RWPE2 (cell line): ENCODE measurements at places on chromosomes 4 and X.
A peak's percentile ranks its signal among the peaks of the same experiment; 100 is the strongest.

GRCh38 chrX:24259544-24260240 lies 54.2 kb downstream of the SUPT20HL2 start:
- H3K27ac ChIP-seq = no peak overlapping the region
- no peaks in the 10 kb centered on the region for H3K36me3 ChIP-seq
- H3K27me3 ChIP-seq = no peaks in the 10 kb centered on the region
- no peak for DNase-seq
- H3K4me3 ChIP-seq = no peak overlapping the region

GRCh38 chrX:135509885-135510284 lies 10.6 kb upstream of the INTS6L start:
- no peak for DNase-seq
- H3K4me1 ChIP-seq = peaks cover 2% of the 10 kb centered on the region
- no peaks in the 10 kb centered on the region for H3K27me3 ChIP-seq
- no peaks in the 10 kb centered on the region for H3K36me3 ChIP-seq

DNA sequence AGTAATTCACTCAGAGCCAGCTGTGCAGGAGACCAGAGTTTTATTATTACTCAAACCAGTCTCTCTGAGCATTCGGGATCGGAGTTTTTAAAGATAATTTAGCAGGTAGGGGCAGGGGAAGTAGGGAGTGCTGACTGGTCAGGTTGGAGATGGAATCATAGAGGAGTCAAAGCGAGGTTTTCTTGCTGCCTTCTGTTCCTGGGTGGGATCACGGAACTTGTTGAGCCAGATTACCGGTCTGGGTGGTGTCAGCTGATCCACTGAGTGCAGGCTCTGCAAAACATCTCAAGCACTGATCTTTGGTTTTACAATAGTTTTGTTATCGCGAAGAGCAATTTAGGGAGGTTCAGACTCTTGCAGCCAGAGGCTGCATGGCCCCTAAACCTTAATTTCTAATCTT lies 63.6 kb downstream of the TRIM2 start:
- no peaks in the 10 kb centered on the region for H3K36me3 ChIP-seq
- H3K4me1 ChIP-seq = no peaks in the 10 kb centered on the region
- no peak overlapping the region for H3K4me3 ChIP-seq
- no peak for DNase-seq
- H3K27ac ChIP-seq = no peak overlapping the region

- no peaks in the 10 kb centered on the region for H3K27me3 ChIP-seq
- H3K4me1 ChIP-seq = peaks cover 15% of the 10 kb centered on the region
- peak within 1 kb of the TSS; percentile 82 for H3K27ac ChIP-seq
- peak within 1 kb of the TSS; percentile 88 for H3K4me3 ChIP-seq
- peaks cover 33% of the 10 kb centered on the region for H3K36me3 ChIP-seq
- DNase-seq = peak; percentile 94
Measured at GRCh38 chr4:55395529-55396307, at the start of gene TMEM165. TSS of gene TMEM165 (plus strand) at chr4:55395957. CDS start at chr4:55396190, 233 bp downstream.

GRCh38 chr4:30619679-30620078 lies 100.5 kb upstream of the PCDH7 start:
- no peak for DNase-seq
- no peaks in the 10 kb centered on the region for H3K27me3 ChIP-seq
- H3K27ac ChIP-seq = no peak overlapping the region

DNA sequence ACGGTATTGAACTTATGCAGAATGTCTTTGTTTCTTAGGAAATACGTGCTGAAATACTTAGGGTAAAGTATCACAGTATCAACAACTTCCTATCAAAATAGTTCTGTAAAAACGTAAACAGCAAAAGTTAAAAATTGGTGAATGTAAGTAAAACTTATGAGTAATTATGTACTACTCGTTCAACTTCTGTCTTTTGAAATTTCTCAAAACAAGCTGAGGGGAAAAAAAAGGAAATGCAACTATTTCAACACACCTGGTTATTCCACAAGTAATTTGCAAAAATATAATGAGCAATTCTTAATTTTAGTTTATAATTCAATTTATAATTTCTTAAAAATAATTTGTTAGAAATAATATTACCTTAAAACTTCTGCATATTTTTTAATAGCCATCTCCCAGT lies 8.3 kb downstream of the PPID start:
- H3K27me3 ChIP-seq = no peaks in the 10 kb centered on the region
- no peak overlapping the region for H3K27ac ChIP-seq
- no peak overlapping the region for H3K4me3 ChIP-seq
- H3K36me3 ChIP-seq = peaks cover 99% of the 10 kb centered on the region

DNA sequence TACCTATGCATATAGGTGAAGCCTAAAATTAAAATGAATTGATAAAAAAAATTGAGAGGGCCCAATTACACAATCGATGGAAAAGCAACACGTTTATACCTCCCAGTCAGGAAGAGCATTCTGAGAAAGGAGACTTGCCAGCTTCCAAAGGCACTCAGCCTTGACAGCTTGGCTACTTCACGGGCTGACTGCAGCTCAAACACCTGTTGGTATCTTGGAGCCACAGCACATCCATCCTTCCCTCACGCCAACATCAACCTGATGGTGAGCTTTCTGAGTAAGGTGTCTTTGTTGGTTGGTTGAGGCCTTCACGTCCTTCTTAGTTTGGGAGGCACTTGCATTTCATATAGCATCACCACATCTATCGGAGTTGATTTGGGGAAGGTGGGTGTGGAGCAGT lies 598.9 kb upstream of the DIPK2B start:
- no peak overlapping the region for H3K4me3 ChIP-seq
- H3K27ac ChIP-seq = peak overlapping the region; percentile 88
- H3K36me3 ChIP-seq = peaks cover 46% of the 10 kb centered on the region
- peaks cover 40% of the 10 kb centered on the region for H3K4me1 ChIP-seq
- no peaks in the 10 kb centered on the region for H3K27me3 ChIP-seq

- no peaks in the 10 kb centered on the region for H3K4me1 ChIP-seq
- DNase-seq = no peak
- H3K27ac ChIP-seq = no peak overlapping the region
- H3K27me3 ChIP-seq = no peaks in the 10 kb centered on the region
- H3K36me3 ChIP-seq = no peaks in the 10 kb centered on the region
Measured at GRCh38 chr4:97279391-97279790, 863.9 kb downstream of the STPG2 start.

DNA sequence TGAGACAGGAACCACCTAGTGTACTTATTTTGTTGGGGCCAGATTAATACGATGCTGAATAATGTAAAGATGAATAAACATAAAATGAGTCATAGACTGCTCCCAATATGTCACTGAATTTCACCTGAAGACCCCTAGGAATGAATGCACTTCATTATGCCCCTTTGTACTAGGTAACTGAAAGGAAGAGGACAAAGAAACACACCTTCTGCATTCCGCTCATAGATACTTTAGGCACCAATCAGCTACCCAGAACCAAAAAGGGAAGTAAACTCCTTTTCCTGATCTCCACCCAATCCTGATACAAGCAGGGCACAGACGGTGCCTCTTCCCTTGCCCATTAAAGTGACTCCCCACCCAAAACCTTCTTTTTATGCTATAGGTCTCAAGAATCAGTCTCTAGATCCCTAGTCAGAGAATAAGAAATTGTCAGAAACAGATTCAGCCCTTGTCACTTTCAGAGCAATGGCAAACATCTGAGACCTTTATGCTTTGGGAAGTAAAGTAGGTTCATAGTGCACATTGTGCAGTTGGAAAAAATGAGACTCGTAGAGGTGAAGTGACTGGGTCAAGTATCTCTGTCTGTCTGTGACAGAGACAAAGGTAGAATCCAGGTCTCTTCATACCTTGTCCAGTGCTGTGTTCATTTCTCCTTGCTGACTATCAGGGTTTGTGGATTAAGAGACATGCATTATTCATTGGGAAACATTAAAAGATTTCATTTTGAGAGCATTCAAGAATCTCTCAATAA lies 2.3 kb downstream of the GPR174 start:
- H3K27ac ChIP-seq = no peak overlapping the region
- no peak overlapping the region for H3K4me3 ChIP-seq
- H3K36me3 ChIP-seq = no peaks in the 10 kb centered on the region
- no peaks in the 10 kb centered on the region for H3K27me3 ChIP-seq
- no peak for DNase-seq

DNA sequence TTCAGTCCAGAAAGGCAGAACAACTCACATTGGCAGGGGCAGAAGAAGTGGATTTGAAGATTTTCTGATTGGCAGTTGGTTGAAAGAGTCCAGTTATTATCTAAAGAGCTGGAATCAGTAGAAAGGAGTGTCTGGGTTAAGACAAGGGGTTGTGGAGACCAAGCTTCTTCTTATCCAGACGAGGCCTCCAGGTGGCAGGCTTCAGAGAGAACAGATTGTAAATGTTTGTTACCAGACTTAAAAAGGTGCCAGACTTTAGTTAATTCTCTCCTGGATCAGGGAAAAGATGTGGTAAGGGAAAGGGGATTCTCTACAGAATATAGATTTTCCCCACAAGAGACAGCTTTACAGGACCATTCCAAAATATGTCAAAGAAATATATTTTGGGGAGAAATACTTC lies 36.7 kb upstream of the TLR3 start:
- no peak overlapping the region for H3K4me3 ChIP-seq
- DNase-seq = no peak
- H3K27ac ChIP-seq = no peak overlapping the region
- no peaks in the 10 kb centered on the region for H3K27me3 ChIP-seq
- H3K4me1 ChIP-seq = peaks cover 2% of the 10 kb centered on the region
- no peaks in the 10 kb centered on the region for H3K36me3 ChIP-seq

DNA sequence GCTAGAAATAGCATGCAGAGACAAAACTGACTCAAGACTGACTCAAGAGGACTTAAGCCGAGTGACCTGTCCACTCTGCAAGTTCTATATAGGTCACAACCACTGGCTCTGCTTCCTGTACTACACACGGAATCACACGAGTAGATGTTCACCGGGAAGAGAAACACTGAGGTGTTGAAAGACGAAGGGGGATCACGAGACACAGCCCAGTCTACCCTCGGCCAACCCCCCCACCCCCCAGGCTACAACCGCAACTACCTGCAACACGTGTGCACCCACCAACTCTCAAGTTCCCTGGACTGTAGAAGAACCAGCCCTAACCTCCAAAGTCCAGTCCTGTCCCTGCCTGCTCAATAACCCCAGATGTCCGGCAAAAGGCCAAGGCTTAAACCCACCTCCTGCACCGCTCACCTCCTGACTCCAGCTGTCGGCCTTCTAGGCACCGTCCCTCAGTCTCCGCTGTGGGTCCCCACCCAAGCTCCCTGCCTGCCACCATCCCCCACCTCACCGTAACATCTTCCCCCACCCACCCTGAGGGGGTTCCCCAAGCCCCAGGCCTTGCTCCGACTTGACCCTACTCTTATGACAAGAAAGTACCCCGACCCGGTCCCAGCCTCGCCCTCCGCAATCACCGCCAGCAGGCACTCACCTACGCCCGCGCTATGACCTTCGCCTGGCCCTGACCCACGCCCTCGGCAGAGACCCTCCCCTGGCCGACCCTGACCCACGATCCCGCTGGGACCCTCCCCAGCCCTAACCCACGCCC lies 739 bp downstream of the GAK start:
- peaks cover 15% of the 10 kb centered on the region for H3K4me1 ChIP-seq
- DNase-seq = no peak
- peak overlapping the region; percentile 48 for H3K27ac ChIP-seq
- H3K27me3 ChIP-seq = no peaks in the 10 kb centered on the region
- no peaks in the 10 kb centered on the region for H3K36me3 ChIP-seq

- H3K4me3 ChIP-seq = no peak overlapping the region
- DNase-seq = no peak
- H3K27ac ChIP-seq = no peak overlapping the region
- no peaks in the 10 kb centered on the region for H3K36me3 ChIP-seq
- no peaks in the 10 kb centered on the region for H3K4me1 ChIP-seq
Measured at GRCh38 chr4:12583275-12583674, 900.9 kb downstream of the RAB28 start.

- no peak for DNase-seq
- H3K27me3 ChIP-seq = no peaks in the 10 kb centered on the region
- no peaks in the 10 kb centered on the region for H3K4me1 ChIP-seq
- no peaks in the 10 kb centered on the region for H3K36me3 ChIP-seq
- no peak overlapping the region for H3K4me3 ChIP-seq
- no peak overlapping the region for H3K27ac ChIP-seq
Measured at GRCh38 chr4:148415500-148415899, 26.7 kb downstream of the NR3C2 start.

- H3K27me3 ChIP-seq = no peaks in the 10 kb centered on the region
- DNase-seq = no peak
- H3K4me1 ChIP-seq = no peaks in the 10 kb centered on the region
- no peaks in the 10 kb centered on the region for H3K36me3 ChIP-seq
- no peak overlapping the region for H3K27ac ChIP-seq
- no peak overlapping the region for H3K4me3 ChIP-seq
Measured at GRCh38 chrX:139495324-139495723, 35.2 kb upstream of the F9 start.

- H3K27ac ChIP-seq = no peak overlapping the region
- H3K4me3 ChIP-seq = no peak overlapping the region
- H3K27me3 ChIP-seq = no peaks in the 10 kb centered on the region
Measured at GRCh38 chr4:140829825-140830224, 73.6 kb upstream of the TBC1D9 start.

GRCh38 chrX:13703589-13703988 lies 14.7 kb downstream of the RAB9A start:
- H3K4me3 ChIP-seq = no peak overlapping the region
- no peaks in the 10 kb centered on the region for H3K27me3 ChIP-seq
- H3K4me1 ChIP-seq = no peaks in the 10 kb centered on the region
- peaks cover 2% of the 10 kb centered on the region for H3K36me3 ChIP-seq
- no peak overlapping the region for H3K27ac ChIP-seq
- no peak for DNase-seq

DNA sequence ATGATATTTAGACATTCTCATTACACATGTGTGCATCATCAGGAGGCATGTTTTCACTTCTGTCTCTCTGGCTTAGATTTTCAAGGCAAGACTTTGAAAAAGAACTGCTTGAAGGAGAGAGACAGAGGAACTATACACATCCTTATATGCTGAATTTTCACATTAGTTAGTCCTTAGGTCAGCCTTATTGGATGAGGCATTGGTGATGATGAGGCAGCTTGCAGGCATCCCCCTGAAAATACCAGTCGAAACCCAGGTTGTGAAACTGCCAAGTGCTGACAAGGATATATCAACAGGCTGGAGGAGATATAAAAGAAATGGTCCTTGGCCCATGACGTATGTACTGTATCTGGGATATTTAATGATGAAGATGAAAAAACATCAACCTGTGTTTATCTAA lies 297.2 kb upstream of the AADAT start:
- no peak overlapping the region for H3K27ac ChIP-seq
- H3K36me3 ChIP-seq = no peaks in the 10 kb centered on the region
- DNase-seq = no peak
- H3K4me1 ChIP-seq = peaks cover 13% of the 10 kb centered on the region
- H3K4me3 ChIP-seq = no peak overlapping the region
- no peaks in the 10 kb centered on the region for H3K27me3 ChIP-seq

GRCh38 chr4:10115797-10116568 lies 616 bp downstream of the WDR1 start:
- no peak for DNase-seq
- H3K27me3 ChIP-seq = no peaks in the 10 kb centered on the region
- peak overlapping the region; percentile 89 for H3K4me3 ChIP-seq
- peak overlapping the region; percentile 90 for H3K27ac ChIP-seq
- peaks cover 48% of the 10 kb centered on the region for H3K36me3 ChIP-seq
- peaks cover 15% of the 10 kb centered on the region for H3K4me1 ChIP-seq
